MM.1S (cell line): ENCODE measurements at places on chromosomes 3 and 15.
A peak's percentile ranks its signal among the peaks of the same experiment; 100 is the strongest.

DNA sequence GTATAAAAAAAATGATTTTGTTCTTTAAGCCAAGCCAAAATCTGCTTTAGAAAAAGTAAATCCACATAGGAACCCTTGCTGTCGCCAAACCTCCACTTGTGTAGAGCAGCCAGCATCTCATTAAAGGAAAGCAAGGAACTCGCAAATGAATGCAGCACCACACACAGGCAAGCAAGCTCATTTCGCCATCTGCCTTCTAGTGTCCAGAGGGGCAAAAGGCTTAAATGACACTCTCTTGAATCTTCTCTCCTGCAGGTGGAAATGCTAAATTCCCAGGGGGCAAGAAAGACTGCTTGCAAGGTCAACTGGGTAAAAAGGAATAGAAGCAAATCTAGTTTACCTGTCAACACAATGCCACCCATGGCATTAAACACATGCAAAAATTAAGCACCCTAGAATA, 2.4 kb downstream of the MB21D2 start:
- peak; percentile 41 for DNase-seq

GRCh38 chr15:29669823-29670222, 152.4 kb downstream of the TJP1 start:
- DNase-seq, result no peak

DNA sequence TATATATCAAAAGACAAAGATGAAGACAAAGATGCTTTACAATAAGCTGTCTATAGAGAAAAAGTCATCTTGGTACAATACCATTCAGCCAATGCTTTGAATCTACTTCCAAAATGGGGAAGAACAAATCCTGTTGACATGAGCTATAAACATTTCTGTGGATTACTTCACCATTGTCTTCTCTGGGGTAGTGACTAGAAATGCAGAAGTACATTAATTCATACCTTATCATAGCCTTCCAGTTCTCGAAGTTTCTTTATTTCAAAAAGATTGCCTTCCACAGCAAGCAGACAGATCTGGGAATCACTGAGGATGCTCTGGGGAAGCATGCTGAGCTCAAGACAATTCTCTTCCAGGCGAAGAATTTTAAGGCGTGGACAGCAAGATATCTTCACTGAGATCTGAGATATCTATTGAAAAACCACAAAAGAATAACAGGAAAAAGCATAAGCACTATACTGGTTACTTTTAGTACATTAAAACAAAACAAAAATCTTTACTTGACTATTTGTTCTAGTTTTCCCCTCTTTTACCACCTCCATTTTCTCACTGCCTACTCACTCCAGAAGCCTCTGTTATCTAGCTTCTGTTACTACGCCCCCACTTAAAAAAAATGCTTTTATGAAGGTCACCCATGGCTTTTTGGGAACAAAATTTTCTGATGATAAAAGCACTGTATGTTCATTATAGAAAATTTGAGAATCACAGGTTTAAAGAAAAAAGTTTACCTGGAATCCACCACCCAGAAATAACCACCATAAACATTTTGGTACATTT, 3.6 kb downstream of the LRRC57 start:
- no peak for DNase-seq

- no peak for DNase-seq
Measured at GRCh38 chr3:63405882-63406281, 127.8 kb downstream of the SYNPR start.

GRCh38 chr3:112376992-112377391, 44.0 kb downstream of the CD200 start:
- DNase-seq, result no peak

DNA sequence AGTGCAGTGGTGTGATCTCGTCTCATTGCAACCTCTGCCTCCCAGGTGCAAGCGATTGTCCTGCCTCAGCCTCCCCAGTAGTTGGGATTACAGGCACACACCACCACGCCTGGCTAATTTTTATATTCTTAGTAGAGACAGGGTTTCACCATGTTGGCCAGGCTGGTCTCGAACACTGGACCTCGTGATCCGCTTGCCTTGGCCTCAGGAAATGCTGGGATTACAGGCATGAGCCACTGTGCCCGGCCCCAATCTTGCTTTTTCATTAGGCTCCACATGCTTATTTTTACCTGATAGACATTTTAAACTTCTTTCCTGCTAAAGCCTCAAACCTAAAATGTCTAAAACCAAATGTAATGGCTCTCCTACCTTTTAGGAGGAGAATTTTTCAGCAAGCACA, 817.0 kb upstream of the NECTIN3 start:
- no peak for DNase-seq

DNA sequence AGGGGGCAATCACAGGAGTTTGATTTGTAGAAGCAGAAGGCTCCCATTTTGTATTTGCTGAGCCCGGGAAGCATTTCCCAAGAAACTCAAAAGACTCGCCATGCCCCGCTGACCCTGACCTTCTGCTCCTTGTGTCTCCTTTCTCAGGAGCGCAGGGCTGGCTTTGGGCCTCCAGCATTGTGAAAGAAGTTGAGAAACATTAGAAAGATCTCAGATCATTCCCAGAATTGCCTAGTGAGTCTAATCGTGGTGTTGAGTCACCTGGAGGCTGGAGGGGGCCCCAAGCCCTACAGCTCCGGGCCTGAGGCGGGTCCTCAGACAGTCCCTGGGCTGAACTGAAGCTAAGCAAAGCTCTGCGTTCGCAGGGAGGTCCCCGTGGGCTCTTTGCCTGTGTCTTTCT, 10.9 kb upstream of the PIGZ start:
- DNase-seq, result no peak

DNA sequence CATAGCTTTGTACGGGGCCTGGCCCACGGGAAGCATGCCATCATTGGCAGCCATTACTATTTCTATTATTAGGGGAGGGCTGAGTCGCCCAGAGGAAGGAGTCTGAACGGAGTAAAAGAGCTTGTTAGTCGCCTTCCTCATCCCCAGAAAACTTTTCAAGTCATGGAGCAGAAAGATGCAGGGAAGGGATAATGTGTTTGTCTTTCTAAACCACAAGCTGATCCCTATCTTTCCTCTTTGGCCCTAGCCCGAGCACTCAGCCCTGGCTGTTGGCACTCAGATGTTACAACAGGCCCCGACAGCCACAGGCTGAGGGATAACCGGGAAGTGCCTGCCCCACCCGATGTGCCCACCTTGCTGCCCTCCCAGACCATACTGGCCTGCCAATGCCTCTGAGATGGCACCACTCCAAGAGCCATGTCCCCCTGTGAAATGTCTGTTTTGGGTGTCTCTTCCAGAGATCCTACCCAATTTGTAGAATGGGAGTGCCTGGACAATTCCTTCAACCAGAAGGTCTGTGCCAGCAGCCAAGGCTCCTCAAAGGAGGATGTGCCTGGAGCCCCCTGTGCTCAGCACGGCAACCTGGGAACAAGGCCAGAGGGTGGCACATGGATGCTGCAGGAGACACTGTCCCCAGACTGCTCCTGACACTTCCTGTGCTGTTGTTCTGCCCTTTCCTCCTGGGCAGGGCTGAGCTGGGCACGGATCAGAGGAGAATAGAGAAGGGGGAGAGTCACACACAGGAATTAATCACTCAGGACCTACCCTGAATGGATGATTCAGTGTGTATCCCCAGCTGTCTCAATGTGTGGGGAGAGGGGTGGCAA, 10.8 kb downstream of the PAK6 start:
- no peak for DNase-seq

GRCh38 chr3:8597219-8597853, 47.3 kb downstream of the SSUH2 start:
- no peak for DNase-seq

GRCh38 chr3:54659347-54659746, 268.5 kb downstream of the LRTM1 start:
- no peak for DNase-seq

DNA sequence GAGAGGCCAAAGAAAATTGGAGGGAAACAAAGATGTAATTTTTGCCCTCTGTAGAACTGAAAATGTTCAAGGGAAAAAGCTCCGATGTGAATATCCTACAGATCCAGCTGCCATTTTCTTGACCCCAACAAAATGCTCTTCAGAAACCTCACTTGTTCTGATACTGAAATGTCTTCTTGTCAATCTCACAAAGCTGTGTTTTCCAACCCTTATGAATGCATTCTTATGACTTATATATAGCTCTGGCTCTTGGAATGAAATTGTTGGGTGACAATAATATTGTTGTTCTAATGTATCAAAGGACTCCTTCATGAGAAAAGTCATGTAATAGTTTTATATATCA, 157.1 kb upstream of the TGFBR2 start:
- no peak for DNase-seq

GRCh38 chr3:3556078-3556477, 243.2 kb upstream of the LRRN1 start:
- no peak for DNase-seq

DNA sequence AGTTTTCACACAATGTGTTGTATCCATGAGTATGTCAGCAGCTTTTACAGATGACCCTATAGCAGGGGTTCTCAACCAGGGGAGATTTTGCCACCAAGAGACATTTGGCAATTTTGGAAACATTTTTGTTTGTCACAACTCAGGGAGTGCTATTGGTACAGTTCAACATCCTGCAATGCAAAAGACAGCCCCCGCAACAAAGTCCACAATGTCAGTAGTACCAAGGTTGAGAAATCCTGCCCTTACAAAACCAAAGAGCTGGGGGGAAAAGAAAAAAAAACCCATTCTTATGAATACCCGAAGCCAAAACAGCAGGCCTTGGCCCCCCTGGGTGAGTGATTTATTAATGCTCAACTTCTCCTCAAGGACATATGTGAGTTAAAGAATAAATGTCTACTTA, 99.1 kb downstream of the LARS2 start:
- DNase-seq, result no peak

GRCh38 chr15:95304947-95305400, 1025.5 kb upstream of the NR2F2 start:
- no peak for DNase-seq

GRCh38 chr3:131082871-131083863, 56.5 kb downstream of the NEK11 start:
- DNase-seq, result peak; percentile 93

- no peak for DNase-seq
Measured at GRCh38 chr15:26260517-26261133, 397.5 kb upstream of the ATP10A start.

GRCh38 chr15:74397239-74398068, 30.0 kb upstream of the CYP11A1 start:
- DNase-seq, result no peak

GRCh38 chr3:133380481-133381225, 19.2 kb upstream of the BFSP2 start:
- no peak for DNase-seq

GRCh38 chr3:64213224-64213878, 11.9 kb downstream of the PRICKLE2 start:
- DNase-seq, result no peak

- DNase-seq, result no peak
Measured at GRCh38 chr3:3134750-3135448, 8.2 kb downstream of the TRNT1 start.

- DNase-seq, result no peak
Measured at GRCh38 chr3:184325715-184326369, 11.4 kb downstream of the EIF4G1 start.

DNA sequence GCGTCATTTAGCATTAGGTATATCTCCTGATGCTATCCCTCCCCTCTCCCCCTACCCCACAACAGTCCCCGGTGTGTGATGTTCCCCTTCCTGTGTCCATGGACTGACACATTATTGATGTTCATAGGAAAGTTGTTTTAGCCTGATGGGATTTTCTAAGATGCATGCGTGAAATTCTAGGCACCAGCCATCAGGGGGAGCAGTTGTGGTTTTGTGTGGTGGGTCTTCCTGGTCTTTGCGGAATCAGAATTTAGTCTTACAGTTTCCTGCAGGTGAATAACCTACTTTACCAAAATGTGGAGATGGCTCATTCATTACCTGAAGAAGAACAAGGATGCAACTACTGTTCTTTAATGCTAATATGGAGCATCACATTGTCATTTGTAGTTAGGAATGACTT, 455.0 kb upstream of the THBS1 start:
- peak; percentile 48 for DNase-seq

- no peak for DNase-seq
Measured at GRCh38 chr3:49098429-49098828, 4.6 kb upstream of the QRICH1 start.

- no peak for DNase-seq
Measured at GRCh38 chr3:134790065-134790464, 5.0 kb upstream of the EPHB1 start.

DNA sequence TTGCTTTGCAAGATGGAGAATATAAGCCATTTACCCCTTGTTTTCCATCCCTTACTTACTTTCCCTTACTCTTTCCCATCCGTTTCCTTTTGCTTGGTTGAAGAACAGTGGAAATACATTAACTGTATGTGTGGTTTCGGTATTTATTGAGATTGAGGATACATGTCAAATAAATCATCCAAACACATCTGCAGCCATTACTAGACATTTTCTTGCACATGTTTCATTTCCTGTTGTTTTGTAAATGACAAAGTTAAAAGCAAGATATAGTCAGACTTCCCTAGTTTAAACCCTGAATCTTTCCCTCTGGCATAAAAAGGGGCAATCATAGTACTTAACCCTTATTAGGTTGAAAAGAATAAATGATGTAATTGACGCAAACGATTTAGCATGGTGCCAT, 82.1 kb upstream of the BCHE start:
- no peak for DNase-seq

DNA sequence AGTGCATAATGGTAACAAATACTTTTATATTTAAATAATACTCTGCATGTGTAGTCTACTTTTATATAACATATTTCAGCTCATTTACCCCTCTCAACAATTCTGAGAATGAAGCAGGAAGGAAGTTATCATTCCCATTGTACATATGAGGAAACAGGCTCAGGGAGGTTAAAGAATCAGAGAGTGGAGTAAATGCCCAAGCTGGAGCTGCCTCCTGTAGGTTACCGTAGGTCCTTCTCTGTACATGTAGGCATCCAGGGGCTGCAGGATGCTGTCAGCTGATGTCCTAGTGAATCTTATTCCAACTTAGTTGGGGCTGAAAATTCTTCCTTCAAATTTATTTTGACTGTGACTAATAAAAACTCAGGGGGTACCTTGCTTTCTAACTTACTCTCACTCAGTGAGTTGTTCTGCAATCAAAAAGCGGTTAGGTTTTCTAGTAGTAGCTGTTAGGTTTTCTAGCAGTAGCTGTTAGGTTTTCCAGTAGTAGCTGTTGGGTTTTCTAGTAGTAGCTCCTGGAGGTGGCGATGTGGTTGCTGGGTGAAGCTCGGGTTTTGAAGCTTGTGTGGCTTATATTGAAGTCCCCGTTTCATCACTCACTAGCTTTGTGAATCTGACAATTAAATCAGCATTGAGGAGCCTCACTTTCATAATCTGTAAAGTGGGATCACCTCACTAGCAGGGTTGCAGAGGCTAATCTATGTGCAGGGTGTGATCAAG, 357.0 kb downstream of the NR2F2 start:
- DNase-seq, result no peak

DNA sequence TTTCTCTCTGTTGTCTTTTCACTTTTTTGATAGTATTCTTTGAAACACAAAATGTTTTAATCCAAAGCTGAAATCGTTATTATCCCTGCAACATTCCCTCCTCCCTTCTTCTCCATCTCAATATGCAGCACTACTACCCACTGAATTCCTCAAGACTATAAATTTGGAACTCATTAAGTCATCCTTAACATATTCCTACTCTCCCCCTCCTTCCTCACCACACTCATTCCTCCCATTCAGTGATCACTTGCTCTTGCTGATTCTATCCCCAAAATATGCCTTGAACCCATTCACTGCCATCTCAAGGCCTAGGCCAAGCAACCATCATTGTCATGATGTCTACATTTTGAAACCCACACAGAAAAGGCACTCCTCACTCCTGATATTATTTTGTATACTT, 2.4 kb upstream of the PIK3R4 start:
- no peak for DNase-seq
